ENCODE measurements at places on chromosomes 13 and 19.

DNA sequence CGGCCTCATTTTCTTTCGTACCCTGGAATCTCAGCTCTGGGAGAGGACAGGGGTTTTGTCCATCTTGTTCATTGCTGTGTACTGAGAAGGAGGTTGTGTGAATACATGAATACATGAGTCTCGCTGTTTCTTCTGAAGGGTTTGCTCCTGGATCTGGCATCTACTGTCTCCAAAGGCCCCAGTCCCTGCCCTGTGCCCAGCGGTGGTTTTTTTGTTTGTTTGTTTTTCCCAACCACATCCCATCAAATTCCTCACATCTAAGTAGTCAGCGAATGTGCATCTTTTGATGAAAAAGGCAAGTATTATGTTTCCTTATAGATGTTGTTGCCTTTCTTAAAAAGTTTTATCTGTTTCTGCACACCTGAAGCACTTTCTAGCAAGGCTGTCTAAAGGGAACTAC, 12.5 kb downstream of the DCAF15 start:
- peak; percentile 87 for DNase-seq

DNA sequence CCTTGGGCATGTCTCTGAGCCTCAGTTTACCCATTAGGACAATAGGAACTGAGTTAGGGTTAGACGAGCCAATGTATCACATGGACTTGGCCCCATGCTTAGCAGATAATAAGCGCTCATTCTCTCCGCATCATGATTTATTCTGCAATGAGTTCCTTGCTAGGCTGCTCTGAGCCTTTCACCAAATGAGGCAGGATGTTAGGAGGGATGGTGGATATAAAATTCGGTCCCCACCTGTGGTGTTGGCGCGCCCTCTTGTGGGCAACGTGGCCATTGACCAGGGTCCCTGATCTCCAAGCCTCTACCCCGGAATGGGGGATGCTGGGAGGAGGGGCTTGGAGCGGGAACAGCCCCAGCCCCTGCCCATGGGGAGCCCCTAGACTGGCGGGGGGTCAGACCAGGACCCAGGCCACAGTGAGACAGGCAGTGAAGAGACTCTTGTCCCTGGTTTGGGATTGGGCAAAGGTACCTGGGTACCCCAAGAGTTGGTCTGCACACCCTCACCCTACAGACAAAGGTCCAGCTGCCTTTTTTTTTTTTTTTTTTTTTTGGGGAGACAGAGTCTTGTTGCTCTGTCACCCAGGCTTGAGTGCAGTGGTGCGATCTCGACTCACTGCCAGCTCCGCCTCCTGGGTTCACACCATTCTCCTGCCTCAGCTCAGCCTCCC, 43.9 kb downstream of the CERS4 start:
- DNase-seq, result peak; percentile 63

- DNase-seq, result no peak
Measured at GRCh38 chr19:3184847-3185460, 776 bp upstream of the NCLN start.

DNA sequence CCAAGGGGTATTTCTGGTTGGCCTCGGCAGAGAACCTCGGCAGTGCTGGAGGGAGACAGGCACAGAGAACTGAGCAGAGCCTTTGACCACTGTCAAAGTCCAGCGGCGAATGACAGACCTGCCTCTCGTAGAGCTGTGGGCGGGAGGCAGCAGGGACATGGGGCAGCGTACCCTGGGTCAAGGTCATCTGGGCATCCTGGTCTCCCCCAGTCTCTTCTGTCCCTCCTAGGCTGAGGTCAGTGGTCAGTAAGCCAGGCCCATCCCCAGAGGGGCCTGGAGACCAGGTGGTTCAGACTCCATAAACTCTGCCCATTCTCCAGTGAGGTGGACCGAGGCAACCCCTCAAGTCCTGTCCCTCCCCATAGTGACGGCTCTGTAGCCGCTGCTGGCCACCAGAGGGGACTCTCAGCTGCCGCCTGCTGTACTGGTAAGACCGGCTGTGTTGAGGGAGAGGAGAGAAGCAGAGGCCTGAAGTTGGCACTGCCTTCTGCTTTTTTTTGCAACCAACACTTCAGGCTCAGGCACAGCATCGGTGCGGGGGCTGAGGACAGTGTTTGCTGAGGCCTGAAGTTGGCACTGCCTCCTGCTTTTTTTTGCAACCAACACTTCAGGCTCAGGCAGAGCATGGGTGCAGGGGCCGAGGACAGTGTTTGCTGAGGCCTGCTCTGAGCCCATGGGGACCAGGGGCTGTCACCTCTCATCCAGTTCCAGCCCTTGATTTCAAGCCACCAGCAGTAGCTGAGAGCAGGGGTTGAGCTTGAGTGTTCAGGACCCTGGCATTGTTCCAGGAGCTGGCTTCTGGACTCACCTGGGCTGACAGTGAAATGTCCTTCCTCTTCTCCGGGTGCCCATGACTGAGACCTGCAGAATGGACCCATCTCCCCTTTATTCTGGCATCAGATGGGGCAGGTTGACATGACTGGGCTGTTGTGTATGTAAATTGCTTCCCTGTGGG, at the start of gene PGLYRP2:
TSS of gene PGLYRP2 (minus strand) at position 111 of the 955 bp plus-strand sequence. CDS start 130 bp downstream, outside the sequence.
- DNase-seq, result no peak

DNA sequence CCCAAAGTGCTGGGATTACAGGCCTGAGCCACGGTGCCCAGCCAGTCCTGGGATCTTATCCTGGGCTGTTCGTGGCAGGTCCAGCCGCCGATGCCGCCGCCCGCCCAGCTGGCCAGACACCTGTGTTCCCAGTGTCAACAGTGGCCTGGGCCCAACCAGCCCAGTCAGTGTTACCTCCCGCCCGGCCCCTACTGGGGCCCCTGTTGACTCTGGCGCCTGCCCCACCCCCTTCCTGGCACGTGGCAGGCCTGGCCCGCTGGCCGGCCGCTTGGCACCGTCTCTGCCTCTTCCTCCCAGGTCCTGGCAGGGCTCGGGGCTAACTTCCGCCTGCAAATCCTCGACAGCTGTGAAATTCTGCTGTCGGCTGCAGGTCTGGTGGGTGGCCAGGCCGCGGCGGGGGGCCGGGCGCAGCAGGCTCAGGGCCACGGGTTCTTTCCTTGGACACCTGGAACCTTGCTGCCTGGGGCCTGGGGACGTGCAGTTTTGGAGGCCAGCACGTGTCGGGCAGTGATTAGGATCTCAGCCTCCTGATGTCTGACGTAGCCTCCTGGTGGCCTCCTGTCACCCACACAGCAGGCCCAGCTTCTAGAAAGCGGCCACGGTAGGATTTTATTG, 9.1 kb downstream of the ARID3A start:
- DNase-seq, result peak; percentile 43

DNA sequence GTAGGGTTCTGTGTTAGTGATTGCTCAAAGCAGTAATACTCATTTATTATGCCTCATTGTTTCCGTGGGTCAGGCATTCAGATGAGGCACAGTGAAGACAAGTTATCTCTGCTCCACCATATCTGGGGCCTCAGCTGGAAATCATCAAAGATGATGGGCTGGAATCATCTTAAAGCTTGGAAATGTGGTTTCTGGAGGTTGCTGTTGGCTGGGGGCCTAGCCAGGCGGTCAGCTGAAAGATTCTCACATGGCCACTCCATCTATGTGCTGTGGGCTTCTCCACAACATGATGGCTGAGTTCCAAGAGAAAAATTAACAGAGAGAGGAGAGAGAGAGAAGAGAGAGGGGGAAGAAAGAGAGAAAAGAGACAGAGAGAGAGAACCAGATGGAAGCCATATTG, 75.5 kb downstream of the OLFM4 start:
- DNase-seq, result no peak

GRCh38 chr19:4984438-4984990, 15.6 kb downstream of the KDM4B start:
- no peak for DNase-seq
